ENCODE measurements at places on chromosomes 13 and 19.

DNA sequence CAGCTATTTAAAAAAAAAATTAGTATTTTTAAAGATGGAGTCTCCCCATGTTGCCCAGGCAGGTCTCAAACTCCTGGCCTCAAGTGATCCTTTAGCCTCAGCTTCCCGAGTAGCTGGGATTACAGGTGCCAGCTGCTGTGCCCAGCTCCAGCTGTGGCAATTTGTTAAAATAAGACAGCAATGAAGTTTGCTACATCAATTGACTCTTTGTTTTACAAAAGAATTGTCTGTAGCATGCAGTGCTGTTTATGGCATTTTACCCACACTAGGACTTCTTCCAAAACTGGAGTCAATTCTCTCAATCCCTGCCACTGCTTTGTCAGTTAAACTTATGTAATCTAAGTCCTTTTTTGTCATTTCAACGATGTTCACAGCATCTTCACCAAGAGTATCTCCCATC, 49.3 kb downstream of the NDFIP2 start:
- no peak for DNase-seq

GRCh38 chr13:27476943-27477703, 26.8 kb upstream of the MTIF3 start:
- no peak for DNase-seq

GRCh38 chr13:20129076-20129475, 31.8 kb downstream of the GJA3 start:
- DNase-seq: no peak

GRCh38 chr13:110648848-110649421, 33.6 kb downstream of the NAXD start:
- no peak for DNase-seq

GRCh38 chr19:19618219-19619051, at the start of gene PBX4:
Gene PBX4, minus strand, starts transcription at chr19:19618687. Its CDS starts 58 bp downstream, at chr19:19618629.
- DNase-seq: peak; percentile 99

GRCh38 chr19:17753976-17754375, 2.7 kb downstream of the FCHO1 start:
- no peak for DNase-seq

DNA sequence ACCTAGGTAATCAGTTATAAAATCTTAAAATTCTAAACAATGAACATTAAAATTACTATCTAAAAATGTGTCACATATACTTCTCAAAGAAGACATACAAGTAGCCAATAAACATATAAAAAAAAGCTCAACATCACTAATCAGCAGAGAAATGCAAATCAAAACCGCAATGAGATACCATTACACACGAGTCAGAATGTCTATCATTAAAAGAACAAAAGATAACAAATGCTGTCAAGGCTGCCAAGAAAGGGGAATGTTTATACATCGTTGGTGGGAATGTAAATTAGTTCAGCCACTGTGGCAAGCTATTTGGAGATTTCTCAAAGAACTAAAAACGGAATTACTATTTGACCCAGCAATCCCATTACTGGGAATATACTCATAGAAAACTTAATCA, 310.3 kb upstream of the EDNRB start:
- no peak for DNase-seq

GRCh38 chr19:18428787-18429674, 8.9 kb downstream of the ISYNA1 start:
- DNase-seq: peak; percentile 65

- no peak for DNase-seq
Observed at GRCh38 chr19:29328586-29328985, 115.6 kb upstream of the UQCRFS1 start.

- DNase-seq: no peak
Observed at GRCh38 chr13:110425444-110425780, 118.3 kb downstream of the COL4A2 start.

- DNase-seq: no peak
Observed at GRCh38 chr13:45132369-45133064, 12.2 kb downstream of the GTF2F2 start.

GRCh38 chr19:4229179-4229931, at the start of gene EBI3:
Gene EBI3, plus strand, starts transcription at chr19:4229523. Its CDS starts 28 bp downstream, at chr19:4229551.
- peak; percentile 19 for DNase-seq

GRCh38 chr19:44499559-44499958, 763 bp downstream of the ZNF180 start:
- no peak for DNase-seq

- no peak for DNase-seq
Observed at GRCh38 chr13:70128098-70128497, 19.8 kb upstream of the KLHL1 start.

- DNase-seq: no peak
Observed at GRCh38 chr13:93080587-93080986, 146.0 kb upstream of the GPC6 start.

GRCh38 chr19:50328873-50329145, 368 bp downstream of the KCNC3 start:
- DNase-seq: no peak

DNA sequence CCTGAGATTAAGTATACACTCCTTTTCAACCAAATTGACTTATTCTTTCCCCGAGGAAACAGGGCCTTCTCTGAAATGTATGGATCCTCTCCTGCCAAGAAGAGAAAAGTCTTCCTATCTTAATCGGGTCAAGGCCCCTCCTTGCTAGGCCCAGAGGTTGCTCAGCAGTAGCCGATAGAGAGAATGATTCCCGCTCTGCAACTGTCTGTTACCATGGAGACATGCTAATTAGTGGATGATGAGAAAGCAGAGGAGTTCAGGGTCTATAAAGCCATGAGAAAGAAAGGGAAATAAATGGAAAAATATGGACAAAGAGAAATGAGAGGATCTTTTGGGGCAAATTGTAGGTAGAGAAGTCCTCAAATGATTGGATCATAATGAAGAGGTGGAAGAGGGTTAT, 103.5 kb downstream of the POU4F1 start:
- DNase-seq: no peak

Data from stimulated activated CD4-positive, alpha-beta T cell treated with anti-CD3 and anti-CD28 coated beads, Interleukin-1b, Interleukin-23, amount 100 ng/mL, for 24 hours (primary cell).